ENCODE measurements at places on chromosomes 3 and 15.

DNA sequence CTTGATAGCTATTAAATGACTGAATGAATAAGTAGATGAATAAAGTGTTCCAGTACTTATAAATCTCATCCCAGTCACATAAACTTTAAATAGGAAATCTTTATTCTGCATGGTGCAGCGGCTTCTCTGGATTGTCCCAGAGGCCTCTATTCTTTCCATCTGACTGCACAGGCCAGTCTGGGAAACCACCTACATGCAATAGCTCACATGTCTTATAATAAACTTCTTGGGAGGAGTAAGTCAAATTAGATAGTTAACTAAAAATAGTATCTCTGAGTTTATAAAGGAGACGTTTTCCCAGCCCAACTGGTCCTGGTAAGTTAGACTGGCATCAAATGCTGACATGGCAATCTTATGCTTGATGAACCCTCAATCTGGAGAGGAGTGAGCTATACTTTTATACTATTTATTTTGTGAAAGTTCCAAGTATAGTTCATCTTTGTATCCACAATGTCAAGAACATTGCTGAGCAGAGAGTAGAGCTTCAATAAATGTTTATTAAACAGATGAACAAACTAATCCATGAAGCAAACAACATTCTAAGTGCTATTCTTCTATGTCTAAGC lies 417.6 kb downstream of the TIGIT start:
- DNase-seq = no peak

DNA sequence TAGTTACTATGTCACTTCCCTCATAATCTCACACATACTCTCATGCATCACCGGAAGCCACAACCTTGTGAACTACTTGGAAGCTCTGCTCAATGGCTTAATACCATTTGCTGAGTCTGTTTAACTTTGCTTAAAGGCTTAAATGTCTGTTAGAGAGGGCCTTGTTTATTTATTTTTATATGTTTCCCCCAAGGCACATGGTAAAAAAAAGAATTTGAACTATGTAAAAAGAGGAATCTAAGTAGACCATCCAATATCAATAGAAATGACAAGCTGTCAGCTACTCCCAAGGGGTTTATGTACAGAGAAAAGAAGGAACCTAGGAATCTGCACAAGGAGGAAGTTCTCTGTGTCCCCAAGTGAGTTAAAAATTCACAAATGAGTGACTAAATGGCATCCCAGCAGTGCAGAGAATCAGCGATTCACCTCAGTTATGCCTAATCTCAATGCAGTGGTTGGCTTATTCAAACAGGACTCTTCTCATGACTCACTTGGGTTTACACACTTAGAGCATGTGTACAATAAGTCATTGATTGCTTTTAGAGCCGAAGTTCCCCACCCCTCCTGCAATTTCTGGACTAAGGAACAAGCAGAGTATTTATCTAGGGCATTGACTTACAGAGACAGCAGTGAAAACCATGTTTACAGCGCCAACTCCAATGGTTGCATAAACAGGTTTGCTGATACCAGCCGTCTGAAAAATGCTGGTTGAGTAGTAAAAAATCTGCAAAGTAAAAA lies 24.4 kb downstream of the SLC2A2 start:
- no peak for DNase-seq

GRCh38 chr3:172749230-172749965 lies 1.1 kb upstream of the ECT2 start:
- DNase-seq = no peak

GRCh38 chr15:82536409-82537350 lies 3.6 kb downstream of the RPS17 start:
- no peak for DNase-seq

DNA sequence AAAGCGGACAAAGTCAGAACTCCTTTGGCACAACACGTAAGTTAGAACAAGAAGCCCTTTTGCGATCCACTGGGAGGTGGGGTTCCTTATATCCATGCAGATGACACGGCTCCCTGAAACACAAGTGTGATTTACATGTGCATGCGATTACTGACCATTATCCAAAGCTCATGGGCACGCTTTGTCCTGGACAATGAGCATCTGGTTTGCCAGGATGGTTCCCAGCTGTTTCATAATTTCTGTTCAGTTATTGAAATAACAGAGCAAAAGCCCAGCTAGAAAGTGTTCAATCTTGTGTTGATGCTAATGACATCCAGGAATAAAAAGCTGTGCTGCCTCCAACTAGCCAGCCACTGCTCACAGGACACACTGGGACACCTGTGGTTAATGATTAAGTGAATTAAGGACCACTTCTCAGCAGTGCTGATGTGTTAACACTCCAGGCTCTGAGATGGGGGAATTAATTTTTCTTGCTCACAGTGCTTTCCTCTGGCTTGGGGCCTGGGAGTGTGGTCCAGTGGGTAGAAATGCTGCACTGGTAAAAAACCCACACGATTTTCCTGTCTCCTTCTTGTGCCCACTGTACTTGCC lies 123.1 kb upstream of the SLC2A2 start:
- no peak for DNase-seq

GRCh38 chr3:8445861-8446260 lies 55.8 kb upstream of the LMCD1 start:
- DNase-seq = no peak

DNA sequence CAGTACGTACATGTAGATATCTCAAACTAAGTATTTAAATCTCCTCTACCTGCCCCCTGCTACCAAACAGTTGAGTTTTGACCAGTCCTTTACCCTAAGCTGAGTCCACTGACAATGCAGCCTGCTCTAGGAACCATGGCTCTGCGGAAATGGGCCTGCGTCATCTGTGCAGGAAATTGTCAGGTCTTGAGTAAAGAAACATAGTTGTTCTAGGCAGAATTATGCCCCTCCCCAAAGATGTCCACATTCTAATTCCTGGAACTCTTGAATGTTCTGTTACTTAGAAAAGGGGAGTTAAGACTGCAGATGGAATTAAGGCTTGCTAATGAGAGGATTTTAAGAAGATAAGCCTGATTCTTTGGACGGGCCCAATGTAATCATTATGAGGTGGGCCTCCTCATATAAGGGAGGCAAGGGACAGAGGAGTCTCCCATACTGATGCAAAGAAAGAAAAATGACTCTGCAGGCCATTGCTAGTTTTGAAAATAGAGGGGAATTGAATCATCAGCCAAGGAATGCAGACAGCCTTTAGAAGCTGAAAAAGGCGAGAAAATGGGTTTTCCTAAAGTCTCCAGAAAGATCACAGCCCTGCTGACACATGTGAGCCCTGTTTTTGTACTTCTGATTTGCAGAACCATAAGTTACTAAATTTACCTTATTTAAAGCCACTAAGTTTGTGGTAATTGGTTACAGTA lies 5.5 kb upstream of the VGLL3 start:
- no peak for DNase-seq

DNA sequence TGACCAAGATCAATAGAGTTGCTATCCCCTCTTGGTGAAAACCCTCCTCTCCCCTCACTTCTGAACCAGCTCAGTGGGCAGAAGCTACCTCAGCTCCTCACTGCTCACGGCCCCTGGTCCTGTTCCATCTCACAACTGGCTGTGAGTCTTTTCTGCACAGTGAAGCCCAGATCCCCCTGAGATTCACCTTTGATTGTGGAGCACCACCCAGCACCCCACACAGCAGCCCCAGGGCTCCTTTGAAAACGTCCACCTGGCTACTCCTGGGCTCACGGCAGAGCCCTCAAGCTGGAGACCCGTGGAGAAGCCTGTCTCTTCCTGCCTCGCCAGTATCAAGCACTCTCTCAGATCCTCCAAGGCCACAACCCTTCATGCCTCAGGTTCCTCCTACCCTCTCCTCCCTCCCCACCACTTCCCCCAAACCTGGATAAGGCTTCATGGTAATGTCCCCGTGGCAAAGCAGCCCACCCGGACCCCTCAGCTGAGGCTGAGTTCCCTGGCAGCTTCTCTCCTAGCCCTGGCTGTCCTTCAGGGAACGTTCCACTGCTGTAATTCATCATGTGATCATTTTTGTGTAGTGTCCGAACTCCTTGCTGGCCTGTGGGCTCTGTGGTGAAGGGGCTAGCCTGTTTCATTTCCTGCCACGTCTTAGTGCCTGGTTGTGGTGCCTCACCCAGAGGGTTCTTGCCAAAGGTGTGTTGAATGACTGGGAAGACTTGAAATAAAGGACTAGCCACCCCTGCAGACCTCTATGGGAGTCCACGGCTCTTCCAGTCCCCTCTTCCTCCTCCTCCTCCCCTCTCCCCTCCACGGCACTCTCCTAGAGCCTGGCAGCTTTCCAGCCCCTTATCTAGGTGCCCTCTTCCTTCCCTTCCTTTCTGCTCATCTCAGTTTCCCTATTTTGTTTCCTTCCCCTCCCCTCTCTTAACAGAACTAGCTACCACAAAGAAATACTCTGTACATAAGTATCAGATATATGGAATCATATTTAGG lies 44.5 kb downstream of the KY start:
- DNase-seq = no peak

DNA sequence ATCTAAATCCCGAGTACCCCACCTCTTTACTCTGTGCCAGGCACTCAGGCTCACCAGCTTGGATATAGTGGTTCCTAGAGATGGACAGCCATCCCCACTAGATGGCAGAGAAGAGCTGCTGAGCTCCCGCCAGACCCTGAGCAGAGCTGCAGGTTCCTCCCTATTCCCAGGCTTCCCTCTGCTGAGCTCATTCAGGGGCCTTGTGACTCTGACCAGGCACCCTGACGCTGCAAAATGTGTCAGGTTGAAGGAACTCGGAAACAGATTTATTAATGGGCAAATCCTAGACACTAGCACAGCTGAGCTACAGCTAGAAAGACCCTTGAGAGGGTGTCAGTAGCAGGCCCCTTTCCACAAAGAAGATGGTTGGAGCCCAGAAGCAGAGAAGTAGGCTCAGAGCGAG lies 38.2 kb upstream of the RHO start:
- peak; percentile 16 for DNase-seq

DNA sequence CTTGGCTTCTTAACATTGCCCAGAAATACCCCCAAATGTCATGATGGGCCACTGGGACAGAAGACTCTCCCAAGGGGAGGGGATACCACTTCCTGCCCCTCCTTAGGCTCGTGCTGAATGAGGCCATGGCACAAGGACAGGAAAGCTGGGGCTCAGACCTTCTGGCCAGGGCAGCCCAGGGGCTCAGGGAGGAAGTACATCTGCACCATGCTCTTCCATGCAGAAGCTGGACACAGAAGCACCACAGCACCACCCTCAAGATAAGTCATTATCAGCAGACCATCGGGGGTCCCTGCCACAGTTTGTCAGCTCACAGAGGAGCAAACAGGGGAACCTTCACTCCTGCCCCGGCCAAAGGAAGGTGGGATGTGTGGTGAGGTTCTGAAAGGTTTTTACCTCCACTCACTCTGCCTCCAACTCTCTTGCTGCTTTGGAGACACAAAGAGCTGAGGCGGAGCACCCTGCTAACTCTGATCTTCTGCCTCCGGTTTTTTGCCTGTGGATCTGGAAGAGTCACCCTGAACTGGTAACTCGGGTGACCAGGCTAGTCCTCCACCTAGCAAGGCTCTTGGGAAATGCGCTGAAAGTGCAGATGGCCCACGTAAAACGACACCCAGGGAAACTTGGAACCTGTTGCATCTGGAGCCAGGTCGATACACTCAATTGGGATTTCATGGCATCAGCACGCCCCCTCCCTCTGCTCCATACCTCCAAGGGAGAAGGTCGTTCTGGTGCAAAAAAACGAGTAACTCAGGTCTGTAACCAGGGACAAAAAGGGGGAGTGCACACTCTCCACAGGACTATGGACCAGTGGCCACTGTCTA lies 8.3 kb downstream of the BMF start:
- no peak for DNase-seq

GRCh38 chr3:134905647-134905935 lies 110.5 kb downstream of the EPHB1 start:
- DNase-seq = no peak

DNA sequence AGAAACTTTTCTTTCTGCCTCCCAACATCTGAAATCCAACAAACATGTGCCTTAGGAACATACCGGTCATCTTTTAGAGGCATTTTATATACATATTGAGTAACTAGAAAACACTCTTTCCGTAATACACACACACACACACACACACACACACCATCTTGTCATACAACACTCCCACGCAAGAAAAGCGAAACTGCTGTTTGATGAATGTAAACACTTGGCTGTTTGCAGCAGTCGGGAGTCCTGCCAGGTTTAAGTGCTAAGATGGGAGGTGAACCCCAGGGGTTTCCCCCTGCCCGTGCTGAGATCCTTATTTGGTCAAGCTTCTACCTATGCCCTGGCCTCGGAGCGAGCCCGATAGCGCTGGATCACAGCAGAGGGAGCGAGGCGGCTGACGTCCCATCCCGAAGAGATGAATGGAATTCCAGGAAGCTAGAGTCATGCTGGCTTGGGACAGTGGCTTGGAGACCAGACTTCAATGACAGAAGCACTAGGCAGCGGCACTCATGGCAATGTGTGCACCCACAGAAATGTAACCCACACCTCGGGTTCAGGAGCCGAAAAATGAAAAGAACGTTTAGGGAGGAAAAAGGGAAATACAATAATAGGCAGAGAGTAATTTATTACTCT lies 1.3 kb upstream of the THBS1 start:
- DNase-seq = no peak

- DNase-seq = no peak
These were observed 84.0 kb upstream of the TRA2B start for GRCh38 chr3:186021673-186022362.

DNA sequence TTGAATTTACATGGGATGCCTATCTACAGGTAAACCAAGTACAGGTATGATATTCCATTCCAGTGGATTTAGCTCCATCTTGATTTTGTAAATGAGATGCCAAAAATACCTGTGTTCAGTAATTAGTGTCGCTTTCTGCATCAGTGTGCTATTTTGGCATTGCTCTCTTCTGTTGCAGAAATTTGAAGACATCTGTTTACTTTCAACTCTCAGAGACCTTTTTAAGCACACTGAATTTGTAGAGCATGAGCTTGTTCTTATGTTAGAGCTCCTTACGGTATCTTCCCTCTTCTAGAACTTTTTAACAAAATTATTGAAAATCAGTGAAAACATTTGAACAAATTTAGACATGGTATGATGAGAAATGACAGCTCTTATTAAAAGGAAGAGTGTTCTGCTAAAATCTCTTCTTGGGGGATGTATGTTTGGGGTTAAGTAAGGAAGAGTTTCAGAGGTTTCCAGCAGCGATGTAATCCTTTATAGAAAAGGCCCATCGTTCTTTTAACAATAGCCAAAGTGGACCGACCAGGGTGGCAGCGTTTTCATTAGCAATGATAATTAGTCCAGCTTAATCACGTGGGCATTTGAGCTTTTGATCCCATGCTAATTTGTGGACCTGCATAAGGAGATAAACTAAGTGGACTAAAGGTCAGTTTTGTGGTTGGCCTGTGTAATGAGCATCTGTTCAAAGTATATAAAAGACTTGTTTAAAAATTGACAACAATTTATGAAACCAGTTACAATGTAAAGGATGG lies 385.4 kb downstream of the PTPRG start:
- no peak for DNase-seq

DNA sequence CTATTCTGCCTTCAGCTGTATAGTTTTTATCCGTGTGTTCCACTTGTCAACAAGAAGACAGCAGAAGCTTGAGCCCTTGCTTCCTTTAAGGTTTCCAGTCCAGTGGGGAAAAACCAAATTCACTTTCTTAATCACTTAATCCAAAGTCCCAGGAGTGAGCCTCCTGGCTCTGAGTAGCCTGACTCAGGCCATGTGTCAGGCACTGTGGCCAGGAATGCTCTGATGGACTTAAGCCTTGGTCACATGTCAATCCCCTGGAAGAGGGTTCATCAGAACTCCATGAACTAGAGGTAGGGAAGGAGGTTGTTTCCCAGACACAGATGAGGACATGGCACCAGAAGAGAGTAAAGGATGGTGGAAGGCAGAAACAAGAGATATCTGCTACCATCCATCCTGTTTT lies 8.8 kb downstream of the VIPR1 start:
- no peak for DNase-seq

GRCh38 chr15:35723120-35723847 lies 177.3 kb upstream of the DPH6 start:
- no peak for DNase-seq

- no peak for DNase-seq
These were observed 12.2 kb upstream of the NMD3 start for GRCh38 chr3:161208931-161209330.

Measured in activated T-helper 1 cell treated with anti-CD3 and anti-CD28 coated beads, Interleukin-2, amount 50 U/mL, for 16 hours (primary cell).